Neural progenitor cell (in vitro differentiated cells): ENCODE measurements at places on chromosomes 4 and X.

GRCh38 chrX:74450803-74451449 lies 29.6 kb downstream of the SLC16A2 start:
- DNase-seq, result no peak

GRCh38 chr4:114998316-114998715 lies 115.1 kb downstream of the NDST4 start:
- DNase-seq, result no peak

GRCh38 chr4:107876099-107876498 lies 51.4 kb downstream of the SGMS2 start:
- no peak for DNase-seq

GRCh38 chr4:40747207-40747835 lies 2.4 kb upstream of the NSUN7 start:
- no peak for DNase-seq

GRCh38 chr4:150746156-150746555 lies 164.2 kb downstream of the MAB21L2 start:
- DNase-seq, result no peak

- no peak for DNase-seq
These were observed 71.3 kb upstream of the MED14 start for GRCh38 chrX:40806513-40807220.

DNA sequence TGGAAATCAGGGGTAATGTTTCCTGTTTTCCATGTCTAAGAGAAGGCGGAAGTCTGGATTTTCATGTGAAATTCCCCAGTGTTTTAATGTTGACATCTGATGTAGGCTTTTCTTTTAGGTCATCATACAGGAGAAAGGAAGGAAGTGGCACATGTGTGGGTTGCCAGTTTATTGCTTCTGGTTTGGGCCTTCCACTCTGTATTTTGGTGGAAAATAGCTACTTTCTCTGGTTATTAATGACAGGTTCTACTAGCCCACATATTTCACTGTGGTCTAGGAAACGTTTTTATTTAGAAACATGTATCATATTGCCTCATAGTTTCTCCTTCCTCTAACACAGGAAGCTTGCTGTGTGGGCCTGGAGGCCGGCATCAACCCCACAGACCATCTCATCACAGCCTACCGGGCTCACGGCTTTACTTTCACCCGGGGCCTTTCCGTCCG lies 7.2 kb downstream of the PDHA1 start:
- DNase-seq, result no peak

DNA sequence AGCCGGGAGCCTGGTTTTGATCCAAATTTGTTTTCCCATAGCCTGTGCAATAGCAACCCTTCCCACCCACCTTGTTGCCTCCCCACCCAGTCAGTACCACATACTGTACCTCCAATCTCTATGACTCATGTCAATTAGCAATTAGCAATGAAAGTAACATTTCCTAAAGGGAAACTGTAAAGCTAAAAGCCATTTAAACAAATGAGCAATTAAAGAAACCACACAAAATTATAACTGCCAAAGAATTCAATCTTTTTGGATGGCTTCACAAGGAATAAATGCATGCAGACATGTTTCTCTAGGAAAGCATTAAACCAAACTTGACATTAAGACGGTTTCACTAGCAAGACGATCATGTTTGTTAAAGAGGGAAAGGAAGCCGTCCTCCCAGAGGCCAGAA lies 169.0 kb upstream of the MAP3K15 start:
- DNase-seq, result no peak

DNA sequence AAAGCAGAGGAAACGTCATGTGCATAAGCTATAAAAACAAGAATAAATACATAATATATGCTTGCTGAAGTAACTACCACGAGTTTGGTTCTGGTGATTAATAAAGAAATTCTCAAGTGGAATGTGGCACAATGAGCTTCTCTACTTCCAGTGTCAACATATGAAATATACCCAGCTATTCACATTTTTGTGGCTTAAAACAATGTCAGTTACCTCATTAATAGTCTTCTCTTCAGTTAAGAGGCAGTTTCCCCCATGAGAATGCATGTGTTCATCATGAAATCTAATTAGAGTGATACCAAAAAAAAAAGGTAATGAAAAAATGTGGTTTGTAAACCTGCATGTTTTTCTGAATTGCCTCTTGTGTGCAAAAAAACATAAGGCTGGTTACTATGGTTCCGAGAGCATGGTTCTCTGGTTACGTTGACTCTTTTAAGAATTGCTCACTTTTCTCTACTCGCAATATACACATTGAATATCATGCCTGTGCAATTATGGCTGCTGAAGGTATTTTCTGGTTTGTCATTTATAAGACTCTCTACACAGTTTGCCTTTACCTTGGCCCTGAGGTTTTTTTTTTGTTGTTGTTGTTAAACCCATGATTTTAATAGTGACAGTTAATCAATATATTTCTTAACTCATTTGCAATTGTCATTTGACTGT lies 108.2 kb downstream of the PCDH7 start:
- no peak for DNase-seq

DNA sequence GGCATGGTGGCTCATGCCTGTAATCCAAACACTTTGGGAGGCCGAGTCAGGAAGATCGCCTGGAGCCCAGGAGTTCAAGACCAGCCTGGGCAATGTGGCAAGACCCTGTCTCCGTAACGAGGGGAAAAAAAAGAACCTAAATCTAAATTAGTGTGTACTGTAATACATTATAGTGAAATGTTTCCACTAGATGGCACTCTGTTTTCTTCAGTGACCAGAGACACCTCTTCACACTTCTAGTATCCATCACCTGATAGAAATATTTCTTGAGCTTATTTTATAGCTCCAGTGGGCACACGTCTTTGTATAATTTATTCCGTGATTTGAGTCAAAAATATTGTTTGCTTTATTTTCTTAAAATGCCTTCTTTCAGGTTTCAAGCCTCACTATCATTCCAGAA lies 600.9 kb upstream of the DIPK2B start:
- peak; percentile 13 for DNase-seq

DNA sequence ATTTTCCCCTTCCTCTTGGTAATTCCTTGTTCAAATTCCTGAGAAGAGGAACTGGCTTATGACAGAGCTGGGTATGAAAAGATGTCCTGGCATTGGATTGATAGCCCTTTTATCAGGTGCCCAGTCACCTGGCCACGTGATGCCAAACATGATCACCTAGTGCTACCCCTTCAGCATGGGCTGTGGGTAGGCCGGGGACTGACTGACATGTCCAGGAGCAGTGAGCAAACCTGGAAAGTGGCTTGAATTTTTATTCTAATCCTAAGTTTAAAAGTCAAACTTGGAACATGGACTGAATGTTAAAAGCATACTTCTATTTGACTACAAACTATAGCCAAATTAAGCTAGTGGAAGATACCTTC lies 99.7 kb upstream of the CXCL13 start:
- no peak for DNase-seq

DNA sequence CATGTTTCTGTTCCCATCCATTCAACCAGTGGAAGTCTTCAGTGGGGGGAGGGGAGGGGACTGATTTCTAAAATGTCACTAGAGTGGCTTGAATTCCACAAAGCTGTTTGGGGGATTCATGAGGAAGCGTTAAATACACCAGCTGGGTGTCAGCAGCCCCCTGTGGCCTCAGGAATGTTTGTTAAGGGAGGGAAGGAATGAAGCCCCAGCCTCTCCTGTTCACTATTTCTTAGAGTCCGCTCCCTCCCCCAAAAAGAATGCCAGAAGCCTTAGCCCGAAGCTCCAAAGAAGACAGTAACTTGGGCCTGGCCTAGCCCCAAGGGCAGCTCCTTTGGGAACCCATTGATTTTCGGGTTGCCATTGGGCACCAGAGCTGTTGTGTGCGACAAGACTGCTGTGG lies 3.3 kb downstream of the SHROOM2 start:
- DNase-seq, result peak; percentile 76
